GM23338 (cell line): ENCODE measurements at places on chromosomes 2 and 18. TPM values are rescaled to one million over a fixed set of nuclear protein-coding genes. Genes with fewer than 3 reads are reported as not detected.

DNA sequence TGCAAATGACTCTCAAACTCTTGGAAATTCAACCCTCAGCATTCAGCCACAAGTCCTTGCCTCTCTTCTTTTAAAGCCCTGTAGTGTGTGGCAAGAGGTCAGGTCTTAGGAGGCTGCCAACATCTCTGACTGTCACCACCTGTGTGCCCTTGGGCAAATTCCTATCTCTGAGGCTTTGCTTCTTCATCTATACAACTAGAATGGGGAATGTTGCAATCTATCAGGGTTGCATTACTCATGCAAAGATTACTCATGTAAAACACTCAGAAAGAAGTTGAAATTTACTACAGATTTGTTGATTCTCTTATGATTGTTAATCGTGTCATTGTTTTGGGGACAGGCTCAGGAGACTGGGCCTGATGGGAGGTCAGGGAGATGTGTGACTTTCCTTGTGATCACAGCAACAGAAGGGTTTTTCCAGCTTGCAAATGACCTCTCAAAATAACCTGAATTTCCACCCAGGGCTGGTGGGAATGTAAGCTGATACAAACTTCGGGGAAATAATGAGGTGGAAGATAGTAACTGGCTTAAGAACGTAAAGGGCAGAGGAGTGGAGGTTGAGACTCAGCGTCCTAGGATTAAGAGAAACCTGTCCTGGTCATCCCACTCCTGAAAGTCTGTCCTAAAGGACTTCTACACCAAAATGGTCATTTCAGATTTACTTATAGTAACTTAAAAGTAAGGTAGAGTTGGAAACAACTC, 32.1 kb upstream of the SIGLEC15 start:
- DNase-seq: peak; percentile 2

DNA sequence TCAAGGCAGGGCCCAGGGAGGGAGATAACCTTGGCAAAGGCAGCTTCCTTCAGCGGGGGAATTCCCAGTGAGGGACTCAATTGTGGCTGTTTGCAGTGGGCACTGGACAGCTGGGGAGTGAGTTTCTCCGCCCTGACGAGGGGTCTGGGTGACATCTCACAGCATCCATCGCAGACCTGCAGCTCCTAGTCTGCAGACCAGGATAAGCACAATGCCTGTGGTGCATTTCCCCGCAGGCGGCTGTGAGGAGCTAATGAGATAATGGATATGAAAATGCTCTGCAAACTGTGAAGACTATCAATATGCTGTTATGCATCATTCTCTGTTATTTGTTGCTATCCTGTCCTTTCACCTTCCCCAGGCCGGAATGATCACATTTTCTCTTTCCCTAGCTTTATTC, 30.0 kb upstream of the CYP1B1 start:
- DNase-seq: no peak

- DNase-seq: no peak
Measured at GRCh38 chr2:129793431-129793902, 186.0 kb upstream of the RAB6C start.

GRCh38 chr2:74003494-74004211, 18.9 kb downstream of the TET3 start:
- peak; percentile 30 for DNase-seq

ANO7 gene
- 3.3 and 5.1 TPM in 2 replicates for total RNA-seq

GRCh38 chr18:9354256-9354655, 19.7 kb downstream of the TWSG1 start:
- DNase-seq: no peak

GRCh38 chr2:241804326-241805229, 4.4 kb upstream of the NEU4 start:
- DNase-seq: peak; percentile 59

DNA sequence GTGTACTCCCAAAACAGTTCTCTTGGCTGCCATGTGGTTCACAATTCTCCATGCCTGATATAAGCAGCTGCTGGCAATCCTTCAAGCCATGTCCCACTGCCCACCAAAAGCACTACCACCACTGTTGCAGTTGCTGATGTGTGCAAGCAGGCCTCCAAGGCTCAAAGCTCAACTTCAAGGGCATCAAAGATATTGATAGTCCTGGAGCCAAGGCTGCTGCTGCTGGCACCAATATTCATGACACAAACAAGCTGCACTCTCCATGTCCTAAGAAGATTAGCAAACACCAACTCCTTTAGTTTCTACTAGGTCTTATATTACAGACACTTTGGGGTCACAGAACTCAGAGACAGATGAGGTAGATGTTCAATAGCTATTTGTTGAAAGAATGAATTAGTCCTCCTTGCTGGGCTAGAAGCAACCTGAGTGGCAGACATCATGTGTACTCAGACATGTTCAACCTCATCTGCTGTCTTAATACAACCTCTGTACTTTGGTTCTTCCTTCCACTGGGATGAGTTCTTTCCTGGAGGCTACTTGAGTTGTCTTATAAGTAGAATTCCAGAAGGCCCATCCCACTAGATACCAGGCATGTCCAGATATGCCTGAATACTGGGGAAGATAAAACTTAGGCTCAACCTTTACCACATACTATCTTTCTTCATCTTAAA, 104.5 kb upstream of the UGP2 start:
- DNase-seq: no peak

GRCh38 chr2:241033336-241033987, 35.0 kb downstream of the SNED1 start:
- no peak for DNase-seq

DNA sequence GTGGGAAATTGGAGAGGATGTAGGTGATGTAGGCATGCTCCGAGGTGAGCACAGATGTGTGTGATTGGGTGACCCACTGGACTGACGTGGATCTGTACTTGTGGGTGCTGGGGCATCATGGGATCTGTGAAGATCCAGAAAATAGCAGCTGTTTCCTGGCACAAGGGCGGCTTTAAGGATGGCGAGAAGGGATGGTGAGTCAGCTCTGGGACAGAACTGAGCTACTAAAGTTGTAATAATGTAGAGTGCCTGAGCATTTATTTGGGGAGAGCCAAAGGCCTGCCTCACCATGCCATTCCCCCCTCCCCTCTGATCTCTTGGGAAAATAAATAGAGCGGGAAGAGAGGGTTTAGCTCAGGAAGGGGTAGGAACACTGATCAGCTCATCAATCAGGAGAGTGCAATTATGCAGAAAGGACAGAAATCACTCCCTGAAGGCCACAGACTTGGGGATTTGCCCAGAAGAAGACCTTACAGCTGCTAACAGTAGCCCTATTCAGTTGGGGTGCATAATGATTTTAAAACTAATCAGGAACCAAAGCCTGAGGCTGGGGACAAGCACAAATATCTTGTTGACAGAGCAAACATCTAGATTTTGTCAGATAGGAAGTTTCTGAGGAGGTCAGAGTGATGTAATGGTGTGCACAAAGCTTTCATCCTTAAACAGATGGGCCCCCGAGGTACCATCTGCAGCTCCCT, 30.3 kb downstream of the TANC1 start:
- DNase-seq: no peak

FBLN7 gene
- 1.4 TPM in 1 of 2 replicates, not detected in the other for total RNA-seq

DNA sequence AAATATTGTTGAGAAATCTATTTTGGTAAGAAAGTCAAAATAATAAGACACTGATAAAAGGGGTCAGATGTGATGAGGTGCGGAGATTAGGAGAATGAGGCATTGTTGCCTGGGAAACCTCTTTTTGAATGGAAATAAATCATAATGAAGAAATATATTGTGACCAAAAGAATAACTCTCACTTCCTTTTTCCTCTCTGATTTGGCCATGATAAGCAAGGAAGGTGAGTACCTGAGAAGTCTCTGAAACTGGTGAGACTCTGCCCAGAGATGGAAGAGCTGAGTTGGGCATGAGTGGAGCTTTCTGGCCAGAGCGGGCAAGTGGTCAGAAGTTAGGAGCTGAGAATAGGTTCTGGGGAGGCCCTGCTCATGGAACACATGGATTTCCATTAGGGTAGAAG, 11.8 kb downstream of the LAMA3 start:
- DNase-seq: no peak

GRCh38 chr2:78734221-78734620, 291.3 kb upstream of the REG3G start:
- DNase-seq: no peak

MAL gene
- total RNA-seq: 0.24 and 2.6 TPM in 2 replicates

IL1RL1 gene
- total RNA-seq: not detected in 2 replicates

GRCh38 chr18:50196261-50196660, 1.3 kb upstream of the MYO5B start:
- DNase-seq: no peak

- DNase-seq: no peak
Measured at GRCh38 chr18:68722821-68723220, 7.9 kb upstream of the TMX3 start.

CCDC121 gene
- total RNA-seq: 1.7 and 1.9 TPM in 2 replicates
